ENCODE measurements at places on chromosomes 16 and 17.

DNA sequence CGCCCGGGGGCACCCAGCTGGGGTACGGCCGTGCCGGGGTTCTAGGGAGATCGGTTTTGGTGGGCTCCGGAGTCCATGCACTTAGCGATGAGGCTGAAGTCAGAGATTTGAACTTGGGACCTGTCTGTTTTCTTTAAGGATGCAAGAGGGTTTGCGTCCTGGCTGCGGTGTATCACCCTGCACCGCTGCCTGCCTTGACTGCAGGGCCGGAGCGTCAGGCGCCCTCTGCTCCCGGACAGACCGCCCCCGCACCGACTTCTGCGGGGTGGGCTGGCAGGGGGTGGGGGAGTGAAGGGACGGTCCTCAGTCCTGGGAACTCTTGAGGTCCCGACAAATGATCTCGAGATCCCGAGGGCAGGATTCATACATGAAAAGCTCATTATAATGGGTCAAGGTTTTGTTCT lies 701 bp downstream of the PDP2 start:
- no peak for DNase-seq

GRCh38 chr16:58475091-58475619 lies 24.8 kb upstream of the NDRG4 start:
- no peak for DNase-seq

DNA sequence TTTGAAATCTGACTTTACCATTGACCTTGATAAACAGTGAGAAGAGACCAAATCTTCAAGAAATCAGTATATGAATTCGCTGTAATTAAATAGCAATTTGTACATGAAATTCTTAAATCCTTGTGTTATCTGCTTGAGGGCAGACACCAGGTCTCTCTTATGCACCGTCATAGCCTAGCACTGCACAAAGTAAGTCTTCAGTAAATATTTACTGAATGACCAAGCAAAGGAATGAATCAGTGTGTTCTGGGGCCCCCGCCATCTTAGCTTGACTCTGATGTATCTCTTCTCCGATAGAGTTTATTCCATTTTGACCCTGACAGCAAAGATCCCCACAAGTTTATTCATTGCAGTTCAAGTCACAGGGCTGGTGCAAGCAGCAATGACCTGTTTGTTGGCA lies 328.0 kb downstream of the TMEM114 start:
- no peak for DNase-seq

GRCh38 chr17:80492343-80493136 lies 16.1 kb upstream of the NPTX1 start:
- no peak for DNase-seq

DNA sequence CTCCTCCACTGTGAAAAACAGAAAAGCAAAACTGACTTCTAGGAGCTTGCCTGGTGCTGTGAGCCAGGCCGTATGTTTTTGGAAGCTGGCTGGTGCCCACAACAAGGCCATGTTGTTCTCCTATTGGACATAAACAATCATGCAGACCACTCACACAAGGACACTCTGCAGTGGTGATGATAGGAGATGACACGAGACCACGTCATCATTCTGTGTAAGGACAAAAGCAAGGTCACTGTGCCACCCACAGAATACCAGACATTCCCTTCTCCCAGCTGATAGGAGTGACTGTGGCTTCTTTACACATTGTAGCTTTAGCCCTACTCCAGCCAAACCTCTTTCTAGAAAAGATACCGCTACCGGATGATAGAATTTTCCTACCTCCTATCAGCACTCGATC lies 47.7 kb upstream of the LCMT1 start:
- no peak for DNase-seq

DNA sequence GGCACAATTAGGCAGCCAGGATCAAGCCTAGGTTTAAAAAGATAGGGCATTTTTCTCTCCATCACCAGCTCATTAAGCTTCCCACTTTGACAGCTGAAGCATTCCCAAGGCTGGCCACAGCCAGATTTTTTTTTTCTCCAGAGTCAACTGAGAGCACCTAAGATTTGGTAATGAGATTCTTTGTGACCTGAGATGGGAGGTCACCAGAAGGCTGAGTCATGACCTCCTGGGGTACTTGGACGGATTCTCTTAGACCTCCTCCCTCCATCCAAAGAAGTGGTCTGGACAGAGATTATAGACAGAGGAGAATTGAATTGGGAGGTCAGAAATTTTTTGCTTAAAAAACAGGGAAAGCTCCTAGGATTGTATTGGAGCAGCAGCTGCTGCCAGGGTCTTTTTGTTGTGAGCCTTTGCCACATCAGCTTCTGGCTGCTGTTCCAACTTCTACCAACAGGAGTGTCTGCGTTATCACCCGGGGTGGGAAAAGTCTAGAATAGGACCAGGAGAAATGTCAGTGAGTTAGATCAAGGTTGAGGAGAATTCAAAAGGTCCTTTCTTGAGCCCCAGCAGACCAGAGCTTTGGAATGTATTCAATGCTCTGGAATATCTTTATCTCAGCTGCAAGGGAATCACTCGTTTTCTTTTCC lies 221.2 kb upstream of the N4BP1 start:
- DNase-seq, result no peak

DNA sequence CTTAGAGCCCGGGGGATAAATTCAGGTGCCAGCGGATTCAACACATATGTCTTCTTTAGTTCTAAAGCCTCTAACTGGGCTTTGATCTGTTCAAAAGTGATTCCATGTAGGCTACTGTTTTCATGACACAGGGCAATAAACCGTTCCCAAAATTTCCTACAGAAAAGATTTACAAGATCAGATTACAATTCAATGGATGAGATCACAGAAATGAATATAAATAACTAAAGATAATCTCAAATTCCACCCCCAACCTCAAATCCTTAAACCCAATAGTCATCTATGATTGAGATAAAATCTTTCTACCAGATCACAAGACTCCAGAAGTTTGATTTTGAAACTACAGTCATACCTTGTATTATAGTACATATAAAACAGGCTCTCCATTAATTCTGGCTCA lies 84.3 kb downstream of the CACNG1 start:
- no peak for DNase-seq

GRCh38 chr17:39165841-39166349 lies at the start of gene ARL5C:
Gene ARL5C (minus strand): TSS chr17:39166161. CDS start chr17:39165760, 401 bp downstream.
- DNase-seq, result no peak

DNA sequence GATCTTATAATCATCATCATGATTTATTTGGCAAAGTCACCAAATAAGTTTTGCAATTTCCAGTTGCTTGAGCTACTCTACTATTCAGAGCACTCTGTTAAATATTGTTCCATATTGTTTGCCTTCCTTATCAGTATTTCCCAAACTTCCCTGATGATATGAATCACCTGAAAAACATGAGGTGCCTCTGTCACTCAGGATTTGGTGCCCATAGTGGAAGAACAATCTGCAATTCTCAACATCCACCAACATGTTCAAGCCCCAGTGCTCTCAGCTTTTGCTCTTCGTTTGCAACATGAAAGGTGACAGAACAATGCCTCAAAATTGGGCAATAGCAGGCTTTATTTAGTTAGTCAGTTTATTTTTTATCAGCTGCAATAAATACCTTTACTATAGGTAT lies 28.6 kb upstream of the WSB1 start:
- no peak for DNase-seq

DNA sequence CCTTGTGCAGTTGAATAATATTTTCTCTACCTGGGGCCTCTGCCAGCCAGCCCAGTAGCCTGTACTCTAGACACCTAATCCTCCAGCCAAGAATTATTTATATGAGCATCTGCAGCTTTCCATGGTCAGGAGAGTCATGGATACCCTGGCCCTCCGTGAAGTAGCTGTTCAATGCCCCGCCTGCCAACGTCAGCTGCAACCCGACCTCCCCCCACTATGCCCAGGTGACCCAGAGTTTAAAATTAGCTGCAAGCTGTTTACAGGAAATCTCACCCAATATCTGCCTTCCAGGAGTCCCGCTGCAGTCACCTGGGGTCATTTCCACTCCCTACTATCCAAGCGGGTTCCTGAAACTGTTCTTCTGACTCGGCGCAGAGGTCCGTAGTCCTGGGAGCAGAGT lies 12.3 kb downstream of the SDR42E2 start:
- DNase-seq, result no peak

DNA sequence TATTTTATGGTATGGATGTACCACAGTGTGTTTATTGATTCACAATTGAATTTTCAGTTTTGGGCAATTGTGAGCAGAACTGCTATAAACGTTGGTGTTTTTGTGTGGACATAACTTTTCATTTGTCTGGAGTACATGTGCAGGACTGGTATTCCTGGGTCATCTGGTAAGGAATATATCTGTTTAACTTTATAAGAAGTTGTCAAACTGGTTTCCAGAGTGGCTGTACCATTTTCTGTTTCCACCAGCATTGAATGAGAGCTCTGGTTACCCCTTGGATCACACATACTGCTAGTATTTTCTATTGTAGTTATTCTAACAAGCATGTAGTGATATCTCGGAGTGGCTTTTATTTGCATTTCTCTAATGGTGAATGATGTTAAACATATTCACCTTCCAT lies 24.3 kb downstream of the TMEM238L start:
- no peak for DNase-seq

GRCh38 chr16:25134166-25134700 lies 22.7 kb downstream of the LCMT1 start:
- no peak for DNase-seq

DNA sequence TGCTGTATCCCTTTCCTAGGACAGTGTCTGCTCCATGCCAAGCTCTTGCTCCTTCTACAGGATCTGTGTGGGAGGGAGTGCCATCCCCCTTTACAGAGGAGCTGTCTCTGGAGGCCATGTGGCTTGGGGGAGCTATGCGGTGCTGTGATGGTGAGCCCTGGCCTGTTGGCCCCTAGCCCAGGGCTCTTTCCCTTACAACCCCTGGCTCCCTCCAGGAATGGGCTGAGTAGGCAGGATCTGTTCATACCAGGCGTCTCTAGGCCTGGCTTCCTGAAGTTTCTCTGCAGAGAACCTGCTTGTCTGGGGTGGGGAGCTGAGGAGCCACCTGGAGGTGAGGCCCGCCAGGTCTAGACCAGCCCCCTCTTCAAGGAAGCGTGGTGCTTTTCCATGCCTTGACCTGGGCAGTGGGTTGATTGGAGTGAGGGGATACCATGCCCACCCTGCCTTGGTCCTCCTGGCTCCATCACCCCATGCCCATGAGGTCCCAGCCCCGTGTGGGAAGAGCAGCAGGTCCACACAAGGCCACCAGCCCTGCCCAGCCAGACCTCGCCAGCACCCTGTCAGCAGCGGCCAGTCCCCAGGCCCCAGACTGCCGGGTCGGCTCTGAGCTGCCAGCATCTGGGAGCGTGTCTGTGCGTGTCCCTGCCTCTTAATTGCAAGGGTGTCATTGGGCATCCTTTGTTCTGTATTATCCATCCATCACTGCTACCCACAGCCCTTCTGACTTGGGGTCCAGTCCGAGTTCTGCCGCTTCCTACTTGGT lies 14.7 kb downstream of the LLGL2 start:
- no peak for DNase-seq

DNA sequence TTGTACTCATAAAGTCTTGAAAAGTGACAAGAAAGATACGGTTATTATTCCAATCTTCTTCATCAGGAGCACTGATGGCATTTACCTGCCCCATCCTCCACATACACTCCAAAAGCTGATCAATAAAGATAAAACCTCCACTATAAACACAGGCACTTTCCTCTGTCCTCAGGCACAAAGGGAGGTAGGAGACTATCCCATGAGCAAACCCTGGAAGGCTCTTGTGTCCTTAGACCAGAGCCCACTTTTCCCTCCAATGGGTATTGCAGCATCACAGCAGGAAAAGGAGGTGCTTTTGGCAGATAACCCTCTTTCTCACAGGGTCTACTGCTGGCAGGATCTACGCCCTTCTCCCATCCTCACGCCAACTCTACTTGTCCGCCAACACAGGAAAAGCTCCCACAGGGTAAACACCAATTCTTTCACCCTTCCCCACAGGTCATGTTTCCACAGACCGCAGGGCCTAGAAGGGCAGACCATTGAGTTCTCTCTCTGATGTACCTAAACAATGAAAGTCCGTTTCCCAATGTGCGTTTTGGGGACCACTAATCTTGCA lies 28.7 kb downstream of the NXPH3 start:
- DNase-seq, result no peak

DNA sequence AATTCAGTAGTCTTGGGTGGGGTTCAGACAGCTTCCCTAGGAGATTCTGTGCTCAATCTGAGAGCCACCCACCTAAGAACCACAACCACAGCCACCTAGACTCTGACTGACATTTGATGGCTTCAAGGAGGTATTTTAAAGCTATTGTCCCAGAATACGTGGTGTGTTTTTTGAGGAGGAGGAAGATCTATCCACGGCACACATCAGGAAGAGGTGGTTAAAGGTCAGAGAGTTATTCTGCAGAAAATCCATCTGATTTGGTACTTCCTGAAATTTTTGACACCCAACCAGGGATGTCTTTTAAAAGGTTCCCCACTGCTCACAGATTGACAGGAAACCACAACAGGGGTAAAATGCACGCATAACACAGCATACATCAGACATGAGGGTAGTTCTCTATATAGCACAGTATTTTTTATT lies 25.1 kb downstream of the SMARCE1 start:
- DNase-seq, result no peak

DNA sequence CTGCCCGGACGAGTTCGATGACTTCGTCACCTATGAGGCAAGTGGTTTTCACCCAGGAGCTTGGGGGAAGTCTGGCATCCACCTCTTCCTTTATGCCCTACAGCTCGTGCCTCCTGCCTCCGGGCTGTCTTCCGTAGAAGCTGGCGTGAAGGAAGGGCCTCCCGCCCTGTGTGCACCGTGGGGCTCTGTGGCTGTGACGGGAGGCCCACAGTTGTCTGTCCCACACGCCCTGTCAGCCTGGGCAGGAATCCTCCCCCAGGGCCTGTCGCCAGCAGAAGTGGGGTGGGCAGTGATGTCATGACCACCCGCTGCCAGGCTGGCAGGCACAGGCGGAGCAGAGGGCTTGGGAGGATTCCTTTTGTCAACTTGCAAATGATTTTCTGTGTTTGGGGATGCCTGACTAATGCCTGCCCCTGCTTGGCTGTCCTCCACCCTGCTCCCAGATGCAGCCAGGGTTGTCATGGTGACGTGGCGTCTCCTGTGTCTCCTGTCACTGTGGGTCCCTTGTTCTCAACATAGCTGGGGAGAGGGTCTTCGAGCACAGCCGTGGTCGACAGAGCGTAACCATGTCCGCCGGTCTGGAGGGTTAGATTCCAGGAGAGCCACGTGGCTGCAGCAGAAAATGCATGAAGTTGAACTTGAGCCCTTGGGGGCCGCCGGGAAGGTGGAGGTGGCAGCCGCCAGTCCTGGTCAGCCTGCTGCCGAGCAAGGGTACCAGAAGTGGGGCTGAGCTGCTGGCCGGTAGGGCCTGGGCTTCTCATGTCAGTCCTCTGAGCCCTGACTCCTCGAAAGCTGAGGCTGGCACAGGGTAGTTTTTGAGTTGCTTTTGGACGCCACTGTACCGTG lies 46.1 kb downstream of the RAB11FIP3 start:
- DNase-seq, result no peak

GRCh38 chr16:81797443-81797842 lies 18.4 kb downstream of the PLCG2 start:
- DNase-seq, result no peak

- DNase-seq, result no peak
These were observed 236.0 kb upstream of the ELAC2 start for GRCh38 chr17:13253733-13254410.

- DNase-seq, result no peak
These were observed 13.5 kb downstream of the CRYM start for GRCh38 chr16:21264571-21265036.

All from NCI-H510A (cell line).